Activated T-helper 2 cell treated with anti-CD3 and anti-CD28 coated beads, Interferon-gamma antibody, Interleukin-2, Interleukin-4, amounts not matched to agents 10 μg/mL and 5 μg/mL and 100 μg/mL, durations not matched to agents 14 hours and 24 hours and 36 hours (primary cell): ENCODE measurements at places on chromosomes 16 and 17. TPM values are rescaled to one million over a fixed set of nuclear protein-coding genes. Genes with fewer than 3 reads are reported as not detected.

The HLF gene
- 4.5 and 5.1 TPM in 2 replicates for total RNA-seq

The SLC13A2 gene
- total RNA-seq, result not detected in 2 replicates

The ST3GAL2 gene
- total RNA-seq, result 33.0 and 35.1 TPM in 2 replicates

The ZG16 gene
- total RNA-seq, result not detected in 2 replicates

The USH1G gene
- total RNA-seq, result not detected in 2 replicates

The CNTNAP4 gene
- total RNA-seq, result not detected in 2 replicates

The CDH15 gene
- not detected in 2 replicates for total RNA-seq

DNA sequence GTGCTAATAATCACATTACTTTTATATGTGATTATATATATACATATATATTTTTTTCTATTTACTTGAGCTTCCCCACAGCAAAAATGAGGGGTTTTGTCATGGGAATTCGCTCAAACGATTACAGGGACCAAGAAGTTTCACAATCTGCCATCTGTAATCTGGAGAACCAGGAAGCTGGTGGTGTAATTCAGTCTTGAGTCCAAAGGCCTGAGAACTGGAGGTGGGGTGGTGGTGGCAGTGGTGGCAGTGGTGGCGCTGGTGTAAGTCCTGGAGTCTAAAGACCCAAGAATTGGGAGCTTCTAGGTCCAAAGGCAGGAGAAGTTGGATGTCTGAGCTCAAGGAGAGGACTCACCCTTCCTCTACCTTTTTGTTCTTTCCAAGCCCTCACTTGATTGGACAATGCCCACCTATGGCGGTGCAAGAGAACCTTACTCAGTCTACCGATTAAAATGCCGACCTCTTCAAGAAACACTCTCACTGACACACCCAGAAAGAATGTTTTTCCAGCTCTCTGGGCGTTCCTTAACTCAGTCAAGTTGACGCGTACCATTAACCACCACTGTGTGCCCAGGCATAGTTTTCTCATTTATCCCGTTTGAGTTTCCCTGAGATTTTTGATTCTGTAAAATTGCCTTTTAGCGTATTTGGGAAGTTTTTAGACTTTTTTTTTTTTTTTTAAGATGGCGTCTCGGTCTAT is 31.9 kb downstream of the POLR2A start:
- no peaks in the 10 kb centered on the region for H3K27me3 ChIP-seq
- H3K4me1 ChIP-seq, result peaks cover 5% of the 10 kb centered on the region
- DNase-seq, result no peak
- H3K36me3 ChIP-seq, result peaks cover 40% of the 10 kb centered on the region
- H3K4me3 ChIP-seq, result no peak overlapping the region

GRCh38 chr17:28926786-28927185 is 23.9 kb upstream of the DHRS13 start:
- H3K4me3 ChIP-seq, result no peak overlapping the region
- peaks cover 49% of the 10 kb centered on the region for H3K4me1 ChIP-seq
- DNase-seq, result no peak
- H3K36me3 ChIP-seq, result peaks cover 80% of the 10 kb centered on the region
- no peaks in the 10 kb centered on the region for H3K27me3 ChIP-seq

- no peak for DNase-seq
- H3K27ac ChIP-seq, result no peak overlapping the region
- no peaks in the 10 kb centered on the region for H3K27me3 ChIP-seq
- no peak overlapping the region for H3K4me3 ChIP-seq
- H3K36me3 ChIP-seq, result no peaks in the 10 kb centered on the region
Measured at GRCh38 chr17:70797166-70797565, 627.8 kb downstream of the KCNJ2 start.

GRCh38 chr16:54657058-54657708 is 273.5 kb upstream of the IRX5 start:
- no peak for DNase-seq
- H3K4me3 ChIP-seq, result no peak overlapping the region
- H3K27ac ChIP-seq, result no peak overlapping the region
- H3K36me3 ChIP-seq, result no peaks in the 10 kb centered on the region
- H3K4me1 ChIP-seq, result no peaks in the 10 kb centered on the region

DNA sequence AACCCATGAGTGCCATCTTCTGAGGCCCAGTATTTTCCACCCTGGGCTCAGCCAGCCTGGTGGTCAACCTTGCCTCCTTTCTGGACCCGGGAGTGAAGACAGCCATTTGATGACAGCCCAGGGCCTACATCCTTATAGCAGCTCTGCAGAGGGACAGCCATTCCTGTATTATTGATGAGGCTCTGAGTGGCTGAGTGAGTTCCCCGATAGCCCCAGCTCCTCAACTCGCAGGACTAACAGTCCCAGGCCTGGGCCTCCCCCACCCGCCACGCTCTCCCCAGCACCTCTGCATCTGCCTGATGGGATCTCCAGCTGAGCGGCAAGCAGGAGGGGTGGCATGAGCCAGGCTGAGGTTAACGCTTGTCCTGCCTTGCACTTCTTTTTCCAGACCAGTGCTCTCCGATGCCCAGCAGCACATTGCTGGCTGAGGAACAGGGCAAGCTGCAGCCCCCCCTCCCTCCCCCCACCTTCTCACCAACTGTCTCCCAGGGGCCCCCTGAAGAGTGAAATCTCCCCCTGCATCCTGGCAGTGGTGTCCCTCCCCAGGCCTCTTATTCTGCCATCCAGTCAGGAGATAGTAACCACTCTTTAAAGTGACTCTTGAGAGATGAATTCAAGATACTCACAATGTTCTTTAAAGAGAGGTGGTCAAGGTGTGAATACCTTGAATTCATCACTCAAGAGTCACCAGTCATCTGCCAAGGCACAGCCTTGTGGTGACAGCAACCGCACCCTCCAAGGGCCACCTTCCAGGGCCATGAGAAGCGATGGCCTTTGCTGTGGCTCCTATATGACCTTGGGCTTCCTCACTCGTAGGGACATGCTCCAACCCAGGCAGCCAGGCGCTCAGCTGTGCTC is 23.5 kb downstream of the CACNG5 start:
- DNase-seq, result no peak
- no peaks in the 10 kb centered on the region for H3K36me3 ChIP-seq
- H3K4me3 ChIP-seq, result no peak overlapping the region
- H3K27me3 ChIP-seq, result peaks cover 22% of the 10 kb centered on the region
- H3K27ac ChIP-seq, result no peak overlapping the region

DNA sequence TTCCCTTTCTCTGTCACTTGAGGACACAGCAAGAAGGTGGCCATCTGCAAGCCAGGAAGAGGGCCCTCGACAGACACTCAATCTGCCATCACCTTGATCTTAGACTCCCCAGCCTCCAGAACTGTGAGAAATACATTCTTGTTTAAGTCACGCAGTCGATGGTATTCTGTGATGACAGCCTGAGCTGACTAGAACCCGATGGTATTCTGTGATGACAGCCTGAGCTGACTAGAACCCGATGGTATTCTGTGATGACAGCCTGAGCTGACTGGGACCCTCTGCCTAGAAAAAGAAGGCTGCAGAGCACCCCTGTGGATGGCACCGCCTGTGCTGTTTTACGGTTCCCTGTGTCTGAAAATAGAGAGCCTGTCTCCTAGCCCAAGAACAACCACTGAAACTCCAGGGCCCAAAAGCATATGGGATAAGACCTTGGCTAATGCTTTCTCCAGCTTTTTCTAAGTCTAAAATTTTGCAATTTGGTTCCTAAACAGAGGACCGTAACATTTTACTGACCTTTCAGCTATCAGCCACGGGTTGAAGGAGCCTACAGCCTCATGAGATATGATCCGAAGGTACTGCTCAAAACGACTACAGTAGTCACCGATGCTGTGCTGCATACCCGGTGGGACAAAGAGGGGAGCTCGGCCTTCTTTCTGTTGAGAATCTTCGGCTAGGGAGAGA is 33.1 kb upstream of the PITPNM3 start:
- peaks cover 2% of the 10 kb centered on the region for H3K4me1 ChIP-seq
- H3K36me3 ChIP-seq, result peaks cover 73% of the 10 kb centered on the region
- H3K27ac ChIP-seq, result no peak overlapping the region
- H3K4me3 ChIP-seq, result no peak overlapping the region
- H3K27me3 ChIP-seq, result no peaks in the 10 kb centered on the region
- no peak for DNase-seq
